ENCODE measurements at places on chromosomes 4 and X.

DNA sequence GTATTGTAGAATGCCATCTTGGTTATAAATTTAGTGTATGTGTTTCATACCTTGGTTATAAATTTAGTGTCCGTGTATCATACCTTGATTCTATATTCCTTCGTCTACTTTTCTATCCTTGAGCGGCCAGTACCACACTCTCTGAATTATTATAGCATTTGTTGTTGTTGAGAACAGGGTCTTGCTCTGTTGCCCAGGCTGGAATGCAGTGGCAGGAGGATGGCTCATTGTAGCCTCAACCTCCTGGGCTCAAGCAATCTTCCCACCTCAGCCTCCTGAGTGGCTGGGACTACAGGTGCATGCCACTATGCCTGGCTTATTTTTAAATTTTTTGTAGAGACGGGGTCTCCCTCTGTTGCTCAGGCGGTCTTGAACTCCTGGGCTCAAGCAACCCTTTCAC lies 50.1 kb downstream of the FAM193A start:
- no peak for DNase-seq

- no peak for DNase-seq
Observed at GRCh38 chr4:188400451-188400850, 261.2 kb downstream of the TRIML1 start.

- DNase-seq: no peak
Observed at GRCh38 chr4:53489279-53489889, 101.9 kb downstream of the LNX1 start.

- DNase-seq: no peak
Observed at GRCh38 chr4:183688216-183688615, 29.1 kb downstream of the TRAPPC11 start.

- no peak for DNase-seq
Observed at GRCh38 chr4:74896595-74896994, 36.3 kb upstream of the PARM1 start.

Measured in activated T-cell treated with anti-CD3 and anti-CD28 coated beads for 48 hours (primary cell).